Activated naive CD4-positive, alpha-beta T cell treated with anti-CD3 and anti-CD28 coated beads for 36 hours (primary cell): ENCODE measurements at places on chromosomes 5 and 9.

DNA sequence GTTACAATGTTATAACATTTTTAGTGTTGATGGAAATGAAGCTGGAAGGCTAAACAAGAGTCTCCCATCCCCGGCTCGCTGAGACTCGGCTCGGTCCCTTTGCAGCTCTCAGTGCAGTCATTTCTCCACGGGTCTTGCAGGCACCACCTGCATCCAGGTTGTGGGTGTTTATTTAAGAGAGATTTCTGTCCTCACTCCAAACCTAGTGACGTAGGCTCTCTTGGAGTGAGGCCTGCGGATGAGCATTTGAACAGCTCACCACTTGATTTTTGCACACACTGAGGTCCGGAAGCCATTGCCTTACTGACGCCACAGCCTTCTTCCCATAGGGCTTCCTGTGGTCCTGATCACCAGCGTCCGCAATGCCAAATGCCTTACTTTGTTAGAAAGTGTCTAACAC is 197.7 kb upstream of the OTULINL start:
- no peak overlapping the region for H3K27ac ChIP-seq
- peaks cover 3% of the 10 kb centered on the region for H3K36me3 ChIP-seq
- DNase-seq, result no peak
- H3K4me3 ChIP-seq, result no peak overlapping the region
- H3K4me1 ChIP-seq, result no peaks in the 10 kb centered on the region

DNA sequence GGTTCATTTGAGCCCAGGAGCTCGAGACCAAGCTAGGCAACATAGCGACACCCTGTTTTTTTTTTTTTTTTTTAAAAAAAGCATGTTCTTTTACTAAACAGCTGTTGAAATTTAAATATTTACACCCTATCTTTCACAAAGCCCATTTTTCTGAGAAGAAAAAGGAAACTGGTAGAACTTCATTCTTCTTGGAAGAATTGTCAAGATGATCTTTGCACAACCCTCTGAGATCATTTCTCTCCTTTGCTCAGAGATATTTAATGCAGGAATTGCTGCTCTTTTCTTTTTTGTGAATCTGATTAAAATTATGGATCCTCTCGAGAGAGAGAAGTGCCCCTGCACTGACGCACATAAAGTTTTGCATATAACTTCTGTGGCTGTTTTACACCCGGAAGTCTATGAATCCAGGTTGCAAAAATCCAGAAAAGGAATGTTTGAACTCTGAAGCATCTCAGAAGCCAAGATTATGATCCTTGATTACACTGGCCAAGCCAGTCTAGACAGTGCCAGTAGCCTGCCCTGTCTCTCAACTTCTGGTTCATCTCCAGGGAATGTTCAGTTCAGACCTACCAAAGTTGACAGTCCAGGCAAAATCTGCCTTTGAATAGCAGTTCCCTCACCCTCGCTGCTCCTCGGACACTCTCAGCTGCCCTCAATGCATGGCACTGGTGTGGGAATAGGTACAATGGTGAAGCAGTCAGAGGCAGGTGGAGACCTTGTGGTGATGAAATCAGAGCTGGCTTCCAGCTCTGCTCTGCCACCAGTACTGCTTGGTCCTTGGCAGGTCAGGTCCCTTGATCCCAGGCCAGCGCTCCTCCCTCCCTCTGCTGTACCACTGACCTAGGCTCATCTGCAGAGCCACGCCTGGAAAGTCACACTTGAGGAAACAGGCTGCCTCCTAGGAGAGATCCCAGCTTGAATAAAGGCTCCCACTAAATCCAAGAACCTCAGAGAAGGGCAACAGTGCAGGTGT is 13.3 kb upstream of the SLC31A2 start:
- H3K4me1 ChIP-seq, result no peaks in the 10 kb centered on the region
- no peak for DNase-seq
- H3K4me3 ChIP-seq, result no peak overlapping the region
- no peaks in the 10 kb centered on the region for H3K36me3 ChIP-seq

- H3K27me3 ChIP-seq, result no peaks in the 10 kb centered on the region
- no peak overlapping the region for H3K4me3 ChIP-seq
- no peaks in the 10 kb centered on the region for H3K36me3 ChIP-seq
- H3K4me1 ChIP-seq, result no peaks in the 10 kb centered on the region
- H3K27ac ChIP-seq, result no peak overlapping the region
Observed at GRCh38 chr9:76143834-76144233, 250.4 kb downstream of the RFK start.

- H3K27me3 ChIP-seq, result no peaks in the 10 kb centered on the region
- peak; percentile 70 for DNase-seq
- H3K4me1 ChIP-seq, result peaks cover 13% of the 10 kb centered on the region
- no peak overlapping the region for H3K27ac ChIP-seq
- no peaks in the 10 kb centered on the region for H3K36me3 ChIP-seq
Observed at GRCh38 chr9:135978642-135979546, 17.7 kb upstream of the UBAC1 start.

DNA sequence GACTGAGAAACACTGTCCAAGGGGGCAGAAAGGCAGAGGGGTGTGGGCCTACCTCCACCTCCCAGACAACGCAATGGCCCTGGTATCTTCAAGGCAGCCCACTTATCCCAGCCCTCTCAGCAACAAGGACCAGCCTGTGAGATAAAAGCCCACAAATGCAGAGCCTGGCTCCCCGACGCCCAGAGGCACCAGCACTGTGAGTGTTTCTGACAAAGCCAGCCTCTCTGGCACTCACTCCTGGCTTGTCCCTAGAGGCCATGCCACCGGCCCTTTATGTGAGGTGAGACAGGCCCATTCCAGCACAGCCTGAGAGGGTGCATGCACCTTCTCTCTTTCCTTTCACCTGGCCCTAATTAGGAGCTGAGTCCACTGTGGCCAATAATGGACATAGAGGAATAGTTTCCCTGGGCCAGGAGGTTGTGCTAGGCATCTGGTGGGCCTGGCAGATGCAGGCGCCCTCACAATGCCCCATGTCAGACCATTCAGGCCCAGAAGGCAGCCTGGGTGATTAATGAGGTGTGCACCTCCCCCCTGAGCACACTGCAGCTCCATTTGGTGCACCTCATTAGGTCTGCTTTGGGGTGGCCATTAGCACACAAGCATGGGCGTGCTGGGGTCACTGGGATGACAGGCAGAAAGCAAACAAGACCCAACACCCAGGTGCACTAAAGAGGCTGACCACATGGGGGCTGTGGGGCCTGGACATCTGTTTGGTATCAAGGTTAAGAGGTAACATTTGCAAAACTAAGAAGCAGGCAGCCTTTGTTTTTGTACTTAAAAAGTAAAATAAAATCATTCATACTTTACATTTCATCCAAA is 176.0 kb downstream of the MED10 start:
- no peaks in the 10 kb centered on the region for H3K4me1 ChIP-seq
- H3K27ac ChIP-seq, result no peak overlapping the region
- no peaks in the 10 kb centered on the region for H3K36me3 ChIP-seq
- no peak overlapping the region for H3K4me3 ChIP-seq
- DNase-seq, result peak; percentile 9

- peak overlapping the region; percentile 70 for H3K27ac ChIP-seq
- peaks cover 20% of the 10 kb centered on the region for H3K4me1 ChIP-seq
- H3K27me3 ChIP-seq, result no peaks in the 10 kb centered on the region
- no peak overlapping the region for H3K4me3 ChIP-seq
Observed at GRCh38 chr9:89352451-89352850, 34.2 kb downstream of the SECISBP2 start.

DNA sequence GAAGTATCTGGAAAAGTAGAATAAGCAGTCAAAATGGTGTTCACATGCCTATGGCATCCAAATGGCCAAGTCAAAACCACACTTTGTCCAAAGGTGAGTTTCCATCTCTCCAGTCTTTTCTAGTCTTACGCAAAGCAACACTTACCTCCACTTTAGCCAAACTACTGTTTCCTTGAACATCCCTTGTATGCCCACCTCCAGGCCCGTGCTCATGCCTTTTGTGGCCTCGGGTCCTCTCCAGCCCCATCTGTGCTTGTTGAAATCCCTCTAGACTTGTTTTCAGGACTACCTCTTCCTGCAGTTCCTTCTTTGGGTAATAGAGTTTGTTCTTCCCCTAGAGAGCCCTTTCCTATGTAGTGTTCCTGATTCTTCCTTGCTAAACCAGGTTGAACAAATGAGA is 61.0 kb downstream of the ANGPTL2 start:
- no peak overlapping the region for H3K27ac ChIP-seq
- H3K4me1 ChIP-seq, result no peaks in the 10 kb centered on the region
- H3K36me3 ChIP-seq, result peaks cover 1% of the 10 kb centered on the region
- H3K4me3 ChIP-seq, result no peak overlapping the region
- no peaks in the 10 kb centered on the region for H3K27me3 ChIP-seq
- no peak for DNase-seq

- peak; percentile 83 for DNase-seq
- peak overlapping the region; percentile 85 for H3K4me3 ChIP-seq
- no peaks in the 10 kb centered on the region for H3K36me3 ChIP-seq
- H3K4me1 ChIP-seq, result peaks cover 16% of the 10 kb centered on the region
- no peaks in the 10 kb centered on the region for H3K27me3 ChIP-seq
- peak overlapping the region; percentile 77 for H3K27ac ChIP-seq
Observed at GRCh38 chr5:111757355-111758283, 625 bp upstream of the NREP start.

DNA sequence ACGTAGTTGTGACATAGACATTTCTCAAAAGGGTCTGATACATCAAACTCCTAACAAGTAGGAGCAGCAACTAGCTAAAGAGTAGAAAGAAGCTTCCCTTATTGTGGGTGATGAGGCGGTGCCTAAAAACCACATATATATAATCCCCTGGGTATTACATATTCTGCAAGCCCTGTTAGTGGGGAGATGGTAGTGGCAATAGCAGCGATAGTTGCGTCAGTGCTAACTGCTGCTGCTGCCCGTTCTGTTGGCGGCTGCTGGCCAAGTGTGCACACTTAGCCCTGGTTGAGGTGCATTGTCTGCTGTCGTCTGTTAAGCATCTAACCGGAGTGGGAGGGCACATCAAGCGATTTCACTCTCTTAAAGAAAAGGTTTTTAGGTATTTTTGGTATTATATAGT is 35.8 kb downstream of the VLDLR start:
- no peaks in the 10 kb centered on the region for H3K27me3 ChIP-seq
- DNase-seq, result no peak
- no peak overlapping the region for H3K27ac ChIP-seq
- no peak overlapping the region for H3K4me3 ChIP-seq
- H3K36me3 ChIP-seq, result peaks cover 13% of the 10 kb centered on the region

- H3K4me1 ChIP-seq, result peaks cover 25% of the 10 kb centered on the region
- peak; percentile 13 for DNase-seq
- H3K27ac ChIP-seq, result peak overlapping the region; percentile 93
- H3K4me3 ChIP-seq, result peak overlapping the region; percentile 72
- no peaks in the 10 kb centered on the region for H3K27me3 ChIP-seq
Observed at GRCh38 chr9:83623679-83624076, 735 bp downstream of the IDNK start.

DNA sequence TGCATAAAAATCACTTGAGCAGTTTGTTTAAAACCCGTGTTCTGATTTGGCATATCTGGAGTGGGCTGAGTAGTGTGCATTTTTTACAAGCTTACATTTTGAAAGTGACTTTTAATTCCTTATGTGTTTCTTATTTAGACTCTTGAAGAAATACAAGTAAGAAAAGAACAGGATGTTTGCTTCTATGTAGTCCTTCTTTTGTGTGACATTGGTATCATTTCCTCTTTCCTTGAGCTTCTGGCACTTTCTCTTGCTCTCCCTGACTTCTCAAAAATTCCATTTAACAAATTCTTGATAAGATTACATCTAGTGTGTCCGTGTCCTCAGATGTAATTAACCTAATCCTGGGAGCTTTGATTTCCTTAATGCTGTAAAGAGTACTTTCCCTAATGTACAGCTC is 12.5 kb downstream of the GARNL3 start:
- peaks cover 11% of the 10 kb centered on the region for H3K4me1 ChIP-seq
- H3K27me3 ChIP-seq, result peaks cover 15% of the 10 kb centered on the region
- no peak for DNase-seq
- no peak overlapping the region for H3K27ac ChIP-seq
- no peaks in the 10 kb centered on the region for H3K36me3 ChIP-seq

DNA sequence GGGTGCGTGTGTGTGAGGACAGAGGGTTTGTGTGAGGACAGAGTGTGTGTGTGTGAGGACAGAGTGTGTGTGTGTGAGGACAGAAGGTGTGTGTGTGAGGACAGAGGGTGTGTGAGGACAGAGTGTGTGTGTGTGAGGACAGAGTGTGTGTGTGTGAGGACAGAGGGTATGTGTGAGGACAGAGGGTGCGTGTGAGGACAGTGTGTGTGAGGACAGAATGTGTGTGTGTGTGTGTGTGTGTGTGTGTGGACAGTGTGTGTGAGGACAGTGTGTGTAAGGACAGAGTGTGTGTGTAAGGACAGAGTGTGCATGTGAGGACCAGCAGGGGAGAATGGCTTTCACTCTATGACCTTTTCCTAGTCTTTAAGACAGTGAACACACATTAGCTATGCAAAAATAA is 63.1 kb upstream of the UBAC1 start:
- H3K4me1 ChIP-seq, result no peaks in the 10 kb centered on the region
- no peak overlapping the region for H3K4me3 ChIP-seq
- peaks cover 3% of the 10 kb centered on the region for H3K36me3 ChIP-seq

DNA sequence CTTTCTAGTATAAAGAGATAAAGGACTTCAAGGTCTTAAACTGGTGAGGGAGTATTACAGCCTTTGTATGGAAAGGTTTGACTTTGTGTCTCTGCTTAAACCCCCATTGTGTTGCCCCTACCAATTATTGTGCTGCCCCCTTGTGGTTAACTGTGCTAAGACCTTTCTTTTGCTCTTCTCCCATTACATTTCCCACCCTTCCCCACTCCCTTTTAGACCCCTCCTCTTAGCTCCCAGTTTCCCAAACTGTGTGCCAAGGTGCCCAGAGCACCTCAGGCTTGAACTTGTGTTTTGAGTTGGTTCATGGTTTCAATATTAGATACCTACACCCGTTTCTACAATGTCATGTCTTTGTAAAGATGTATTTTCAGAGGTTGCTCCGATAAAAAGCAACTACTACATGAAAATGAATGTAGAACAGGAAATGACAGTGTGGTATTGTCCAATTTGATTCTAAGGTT is 2.9 kb downstream of the JAK2 start:
- H3K4me1 ChIP-seq, result peaks cover 31% of the 10 kb centered on the region
- no peak overlapping the region for H3K27ac ChIP-seq
- peaks cover 41% of the 10 kb centered on the region for H3K36me3 ChIP-seq
- peak; percentile 69 for DNase-seq
- no peaks in the 10 kb centered on the region for H3K27me3 ChIP-seq

- DNase-seq, result peak; percentile 55
- H3K27ac ChIP-seq, result no peak overlapping the region
- H3K36me3 ChIP-seq, result no peaks in the 10 kb centered on the region
- peaks cover 12% of the 10 kb centered on the region for H3K4me1 ChIP-seq
- H3K27me3 ChIP-seq, result no peaks in the 10 kb centered on the region
Observed at GRCh38 chr9:79477955-79478771, 93.6 kb upstream of the TLE4 start.

- no peak overlapping the region for H3K4me3 ChIP-seq
- H3K4me1 ChIP-seq, result no peaks in the 10 kb centered on the region
- no peak overlapping the region for H3K27ac ChIP-seq
- no peak for DNase-seq
- no peaks in the 10 kb centered on the region for H3K36me3 ChIP-seq
Observed at GRCh38 chr5:126014676-126015075, 408.5 kb upstream of the GRAMD2B start.

GRCh38 chr9:109805050-109805449 is 25.1 kb downstream of the PALM2AKAP2 start:
- H3K27me3 ChIP-seq, result peaks cover 8% of the 10 kb centered on the region
- no peak for DNase-seq
- H3K36me3 ChIP-seq, result no peaks in the 10 kb centered on the region
- H3K4me1 ChIP-seq, result no peaks in the 10 kb centered on the region
- H3K4me3 ChIP-seq, result no peak overlapping the region
- no peak overlapping the region for H3K27ac ChIP-seq
